ENCODE measurements at places on chromosomes 1 and 21.

GRCh38 chr1:218348628-218349071 is 3.5 kb downstream of the TGFB2 start:
- H3K27me3 ChIP-seq: no peaks in the 10 kb centered on the region
- H3K36me3 ChIP-seq: peaks cover 11% of the 10 kb centered on the region
- H3K27ac ChIP-seq: no peak overlapping the region
- no peak for DNase-seq
- no peak overlapping the region for H3K4me3 ChIP-seq
- peaks cover 48% of the 10 kb centered on the region for H3K4me1 ChIP-seq

- peaks cover 3% of the 10 kb centered on the region for H3K36me3 ChIP-seq
- H3K27ac ChIP-seq: no peak overlapping the region
- H3K27me3 ChIP-seq: peaks cover 3% of the 10 kb centered on the region
Measured at GRCh38 chr1:30878559-30878958, 30.0 kb downstream of the SDC3 start.

- H3K36me3 ChIP-seq: no peaks in the 10 kb centered on the region
- H3K27me3 ChIP-seq: peaks cover 14% of the 10 kb centered on the region
- no peak overlapping the region for H3K4me3 ChIP-seq
- H3K4me1 ChIP-seq: peaks cover 5% of the 10 kb centered on the region
- H3K27ac ChIP-seq: no peak overlapping the region
Measured at GRCh38 chr1:186849826-186850225, 21.1 kb downstream of the PLA2G4A start.

GRCh38 chr1:232134365-232134764 is 495.6 kb downstream of the SIPA1L2 start:
- DNase-seq: no peak
- H3K27me3 ChIP-seq: no peaks in the 10 kb centered on the region
- H3K4me3 ChIP-seq: no peak overlapping the region
- no peaks in the 10 kb centered on the region for H3K36me3 ChIP-seq
- peak overlapping the region; percentile 27 for H3K27ac ChIP-seq
- no peaks in the 10 kb centered on the region for H3K4me1 ChIP-seq

DNA sequence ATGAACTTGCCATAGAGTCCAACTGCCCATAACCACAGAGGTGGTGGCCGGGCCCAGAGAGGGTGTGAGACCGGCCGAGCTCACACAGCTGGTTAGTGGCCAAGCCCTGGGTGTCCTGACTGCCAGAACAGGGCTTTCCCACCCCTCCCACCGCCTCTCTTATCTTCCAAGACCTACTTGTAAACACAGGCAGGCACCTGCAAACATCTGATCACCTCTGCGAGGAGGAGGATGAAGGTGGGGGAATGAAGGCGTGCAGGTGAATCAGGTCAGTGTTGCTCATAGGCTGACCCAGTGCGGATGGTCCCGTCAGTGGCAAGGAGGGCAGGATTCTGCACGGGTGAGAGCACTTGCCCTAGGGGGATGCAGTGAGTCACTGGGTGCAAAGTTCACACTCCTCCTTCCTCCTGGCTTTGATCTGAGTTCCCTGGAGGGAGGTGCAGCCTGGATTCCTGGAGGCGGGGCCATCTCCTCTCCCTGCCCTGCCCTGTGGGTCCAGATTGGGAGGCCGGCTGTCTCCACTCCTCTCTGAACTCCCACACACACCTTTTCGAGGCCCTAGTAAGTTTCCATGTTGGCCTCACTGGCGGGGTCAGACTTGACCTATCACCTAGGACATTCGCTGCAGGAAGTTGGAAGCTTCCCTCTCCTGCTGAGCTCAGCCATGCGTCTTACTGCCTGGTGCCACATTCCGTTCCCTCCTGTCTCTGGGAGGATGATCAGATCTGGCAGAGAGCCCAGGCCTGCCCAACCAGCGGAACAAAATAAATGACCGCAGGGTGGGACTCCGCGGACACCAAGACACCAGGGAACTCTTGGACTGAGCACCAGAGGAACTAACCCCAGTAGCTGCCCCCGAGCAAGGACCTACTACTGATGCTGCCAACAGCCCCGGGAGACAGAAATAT is 7.3 kb downstream of the UQCRHL start:
- H3K4me3 ChIP-seq: peak overlapping the region; percentile 44
- H3K36me3 ChIP-seq: no peaks in the 10 kb centered on the region
- H3K27ac ChIP-seq: peak overlapping the region; percentile 99

- no peak for DNase-seq
- H3K4me3 ChIP-seq: no peak overlapping the region
- H3K36me3 ChIP-seq: no peaks in the 10 kb centered on the region
Measured at GRCh38 chr1:34266127-34266951, 89.6 kb downstream of the C1orf94 start.

GRCh38 chr1:12539705-12540579 is 78.1 kb downstream of the DHRS3 start:
- H3K4me1 ChIP-seq: peaks cover 27% of the 10 kb centered on the region
- H3K27me3 ChIP-seq: no peaks in the 10 kb centered on the region
- peak; percentile 97 for DNase-seq
- H3K36me3 ChIP-seq: peaks cover 10% of the 10 kb centered on the region
- H3K27ac ChIP-seq: peak overlapping the region; percentile 89
- H3K4me3 ChIP-seq: peak overlapping the region; percentile 33
